ENCODE measurements at places on chromosomes 7 and 10.

DNA sequence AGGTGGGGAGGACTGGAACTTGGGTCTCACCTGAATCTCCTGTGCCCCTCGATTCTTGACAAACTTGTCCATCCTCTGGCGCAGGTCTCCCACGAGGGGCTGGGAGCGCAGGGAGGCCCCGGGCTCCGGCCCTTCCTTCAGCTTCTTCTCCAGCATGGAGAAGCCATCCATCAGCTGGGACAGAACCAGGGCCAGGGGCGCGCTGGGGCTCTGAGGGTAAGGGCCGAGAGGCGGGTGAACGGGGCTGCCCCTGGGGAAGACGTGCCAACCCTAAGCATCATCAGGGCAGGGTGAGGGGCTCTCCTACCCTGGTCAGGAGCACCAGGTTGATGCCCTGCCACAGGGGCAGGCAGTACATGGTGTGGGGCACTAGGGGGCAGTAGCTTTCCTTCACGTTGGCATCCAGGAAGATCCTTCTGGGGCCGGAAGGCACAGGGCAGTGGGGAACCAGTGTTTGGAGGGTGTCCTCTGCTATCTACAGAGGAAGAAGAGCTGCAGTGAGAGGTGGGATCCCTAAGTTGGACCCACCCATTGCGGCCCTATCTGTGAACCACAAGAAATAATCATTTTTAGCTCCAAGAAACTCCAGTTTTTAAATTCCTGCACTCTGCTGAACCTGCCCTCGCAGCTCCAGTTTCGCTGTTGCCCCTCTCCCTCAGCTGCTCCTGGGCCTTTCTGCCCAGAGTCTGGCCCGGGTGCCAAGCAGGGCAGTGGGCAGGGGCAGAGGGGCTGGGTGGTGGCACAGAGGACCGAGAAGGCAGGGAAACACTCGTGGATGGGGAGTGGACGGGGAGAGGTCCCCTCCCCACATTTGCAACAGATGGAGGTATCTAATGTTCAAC lies 10.8 kb upstream of the PYROXD2 start:
- DNase-seq: peak; percentile 16

DNA sequence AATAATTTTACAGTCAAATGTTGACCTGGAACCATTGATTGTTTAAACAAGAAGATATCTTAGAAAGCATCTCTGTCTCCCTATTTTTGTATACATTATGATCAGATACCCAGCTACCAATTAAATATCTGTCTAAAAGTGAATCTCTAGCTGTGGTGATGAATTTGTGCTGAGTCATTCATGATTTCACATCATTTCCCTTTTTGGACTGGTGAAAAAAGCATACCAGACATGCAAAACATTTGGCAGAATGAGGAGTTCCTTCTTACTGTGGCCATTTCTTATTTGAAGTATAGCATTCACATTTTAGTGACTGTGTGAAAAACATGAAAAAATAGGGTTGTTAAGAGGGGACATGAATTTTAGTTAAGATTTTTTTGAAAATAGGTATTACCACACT lies 98.0 kb upstream of the GATA3 start:
- DNase-seq: peak; percentile 18

- DNase-seq: no peak
These were observed 30.4 kb downstream of the FAM53B start for GRCh38 chr10:124713679-124714255.

DNA sequence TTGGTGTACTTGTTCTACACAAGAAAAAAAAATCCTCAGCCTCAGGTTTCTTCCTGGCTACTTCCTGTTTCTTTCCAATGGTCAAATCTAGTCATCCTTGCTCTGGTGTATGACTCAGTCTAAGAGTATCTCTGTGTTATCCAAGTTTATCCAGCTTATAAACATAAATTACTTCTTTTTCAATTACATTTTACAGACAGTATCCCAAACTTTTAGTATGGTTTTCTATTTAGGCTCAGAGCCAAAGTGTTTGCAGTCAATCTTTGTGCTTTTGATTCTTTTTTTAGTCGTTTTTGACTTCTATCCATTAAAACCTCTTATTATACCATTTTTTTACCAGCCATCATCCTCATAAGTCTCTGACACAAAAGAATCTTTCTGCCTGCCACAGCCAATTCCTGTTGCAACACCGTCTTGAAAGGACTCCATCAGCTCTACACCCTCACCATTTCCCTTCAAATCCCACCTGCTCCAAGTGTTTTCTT lies 294.6 kb downstream of the PTEN start:
- DNase-seq: no peak

DNA sequence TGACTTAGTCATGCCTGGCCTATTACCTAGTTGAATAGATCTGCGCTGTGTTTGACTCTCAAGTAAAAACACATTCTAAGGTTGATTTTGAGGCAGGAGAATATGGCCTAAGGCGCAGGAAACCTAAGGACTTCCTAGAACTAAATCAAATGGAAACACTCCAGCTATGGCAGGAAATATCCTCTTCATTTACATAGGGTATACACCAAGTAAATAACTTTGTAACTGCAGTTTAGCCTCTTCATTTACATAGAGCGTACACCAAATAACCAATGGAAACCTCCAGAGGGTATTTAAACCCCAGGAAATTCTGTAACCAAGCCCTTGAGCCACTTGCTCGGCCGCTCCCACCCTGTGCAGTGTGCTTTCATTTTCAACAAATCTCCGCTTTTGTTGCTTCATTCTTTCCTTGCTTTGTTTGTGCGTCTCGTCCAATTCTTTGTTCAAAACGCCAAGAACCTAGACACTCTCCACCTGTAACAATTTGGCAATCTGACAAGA lies 35.6 kb upstream of the XRCC2 start:
- DNase-seq: no peak

GRCh38 chr7:84076219-84076618 lies 118.4 kb downstream of the SEMA3A start:
- DNase-seq: no peak

DNA sequence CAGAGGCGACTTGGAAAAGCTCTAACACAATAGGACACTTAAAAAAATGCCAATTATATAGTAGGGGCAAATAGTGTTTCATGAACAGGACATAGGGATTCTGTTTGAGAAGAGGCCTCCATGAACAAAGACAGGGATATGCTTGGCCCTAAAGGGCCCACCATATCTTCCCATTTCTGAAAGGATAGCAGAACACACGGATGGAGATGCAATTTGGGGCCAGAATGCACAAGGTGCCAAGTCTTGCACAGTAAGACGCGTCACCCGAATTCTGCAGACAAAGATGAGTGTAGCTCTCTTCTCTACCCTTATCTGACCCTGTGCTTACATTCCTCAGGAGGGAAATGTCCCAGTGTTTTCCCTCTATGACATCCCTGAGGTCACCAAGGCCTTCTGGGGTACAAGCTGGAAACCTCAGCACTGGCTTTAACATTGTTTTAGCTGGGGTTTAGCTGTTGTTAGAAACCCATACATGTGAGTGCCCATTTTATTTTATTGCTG lies 12.8 kb downstream of the PRKCQ start:
- DNase-seq: no peak

- no peak for DNase-seq
These were observed 73.3 kb upstream of the COL13A1 start for GRCh38 chr10:69728335-69728870.

DNA sequence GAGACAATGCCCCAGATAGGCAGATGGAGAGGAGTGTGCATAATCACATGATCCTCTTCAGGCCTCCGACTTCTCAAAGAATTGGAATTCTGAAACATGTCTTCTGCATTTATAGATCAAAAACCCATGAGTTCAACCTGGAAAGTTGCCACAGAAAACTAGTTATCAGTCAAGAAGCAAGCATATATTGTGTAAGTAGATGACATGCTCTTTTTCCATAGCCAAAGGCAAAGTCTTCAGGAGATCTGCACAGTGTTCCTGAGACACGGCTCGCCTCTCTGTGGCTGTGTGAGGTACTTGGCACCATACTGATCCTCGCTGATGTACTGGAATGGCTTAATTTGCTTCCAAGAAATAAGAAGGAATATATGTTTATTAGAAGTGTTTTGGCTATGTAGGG lies 213.5 kb upstream of the MKI67 start:
- DNase-seq: no peak

DNA sequence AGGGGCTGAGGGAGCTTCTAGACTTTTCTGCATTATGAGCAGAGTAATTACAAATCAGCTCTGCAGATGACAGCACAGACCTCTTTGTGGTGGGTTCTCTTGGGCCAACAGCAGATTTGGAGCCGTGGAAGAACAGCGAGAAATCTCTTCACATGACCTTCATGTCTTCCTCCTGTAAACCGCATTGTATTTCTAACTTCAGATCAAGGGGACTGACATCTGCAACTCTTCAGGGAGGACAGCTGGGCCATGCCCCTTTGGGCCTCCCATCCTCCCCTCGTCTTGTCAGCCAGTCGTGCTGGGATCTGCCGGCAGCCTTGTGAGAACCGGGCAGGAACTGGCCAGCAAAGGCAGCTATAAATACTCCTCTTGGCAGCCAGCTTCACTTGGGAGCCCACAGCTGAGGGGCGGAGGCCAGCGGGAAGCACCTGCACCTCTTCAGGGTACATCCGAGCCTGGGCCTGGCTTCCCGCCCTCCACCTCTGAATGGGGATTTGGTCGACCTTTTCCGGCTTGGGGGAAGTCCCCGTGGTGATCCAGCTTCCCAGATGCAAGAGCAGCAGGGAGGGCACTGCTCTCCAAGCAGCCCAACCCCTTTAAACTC lies 54.7 kb downstream of the STEAP1B start:
- peak; percentile 44 for DNase-seq

GRCh38 chr7:57216340-57216739 lies 84.1 kb upstream of the ZNF479 start:
- no peak for DNase-seq

DNA sequence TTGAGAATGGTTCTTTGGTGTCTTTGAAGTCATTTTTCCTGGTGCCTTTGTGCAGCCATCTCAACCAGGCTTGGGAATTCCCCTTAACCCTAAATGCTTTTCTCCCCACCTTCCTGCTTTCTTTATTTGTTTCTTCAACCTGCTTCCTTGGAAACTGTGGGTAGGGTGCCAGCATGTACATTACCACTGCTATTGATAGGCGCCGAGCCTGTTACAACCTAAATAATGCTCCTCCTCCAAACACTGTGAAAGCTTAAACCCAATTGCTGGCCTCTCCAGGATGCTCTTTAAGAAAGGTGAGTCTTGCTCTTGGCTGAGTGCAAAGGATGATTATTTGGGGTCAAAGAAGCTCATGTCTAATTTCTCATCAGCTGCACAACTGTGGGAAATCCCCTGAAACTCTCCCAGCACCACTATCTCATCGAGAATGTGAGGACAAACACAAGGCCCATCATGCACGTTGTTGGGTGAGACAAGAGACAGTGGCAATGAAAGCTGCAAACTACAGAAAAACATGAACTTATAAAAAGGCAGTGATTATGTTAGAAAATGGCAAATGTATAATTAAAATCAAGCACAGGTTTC lies 285.5 kb upstream of the IGFBP3 start:
- DNase-seq: no peak

GRCh38 chr7:68133045-68133444 lies 1136.4 kb downstream of the TYW1 start:
- no peak for DNase-seq

- DNase-seq: no peak
These were observed 111.6 kb downstream of the EMX2 start for GRCh38 chr10:117654105-117654504.

- DNase-seq: no peak
These were observed 92.5 kb downstream of the MTPN start for GRCh38 chr7:135884495-135885232.

DNA sequence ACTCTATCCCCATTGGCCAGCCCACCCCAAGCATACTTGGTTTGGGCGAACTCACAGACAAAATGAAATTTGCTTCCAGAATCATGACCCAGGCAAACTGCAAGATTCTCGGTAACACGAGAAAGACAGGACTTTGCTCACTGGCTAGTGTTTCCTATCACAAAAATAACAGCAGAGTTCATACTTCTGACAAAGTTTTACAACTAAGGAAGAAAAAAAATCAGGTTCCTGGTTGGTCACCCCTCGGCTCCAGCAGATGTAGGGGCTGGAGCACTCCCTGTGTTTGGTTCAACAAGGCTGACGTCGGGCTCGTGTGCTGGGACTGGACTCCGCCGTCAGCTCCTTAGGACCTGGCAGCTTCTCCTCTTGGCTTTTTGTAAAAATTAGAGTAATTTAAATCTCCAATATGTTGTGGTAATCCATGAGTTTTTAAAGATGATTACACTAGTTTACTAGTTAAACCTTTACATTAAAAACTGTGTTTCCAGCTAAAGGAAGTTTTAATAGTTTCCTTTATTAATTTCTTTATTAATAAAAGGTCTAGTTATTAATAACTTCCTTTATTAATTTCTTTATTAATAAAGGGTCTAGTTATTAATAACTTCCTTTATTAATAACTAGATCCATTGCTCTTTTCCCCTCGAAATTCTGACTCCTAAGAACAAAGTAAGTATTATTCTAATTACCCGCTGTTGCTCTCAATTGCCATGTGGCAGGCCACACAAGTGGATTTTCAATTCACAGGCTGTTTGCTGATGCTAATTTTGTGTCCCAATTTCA lies 115.6 kb upstream of the RNF32 start:
- no peak for DNase-seq

DNA sequence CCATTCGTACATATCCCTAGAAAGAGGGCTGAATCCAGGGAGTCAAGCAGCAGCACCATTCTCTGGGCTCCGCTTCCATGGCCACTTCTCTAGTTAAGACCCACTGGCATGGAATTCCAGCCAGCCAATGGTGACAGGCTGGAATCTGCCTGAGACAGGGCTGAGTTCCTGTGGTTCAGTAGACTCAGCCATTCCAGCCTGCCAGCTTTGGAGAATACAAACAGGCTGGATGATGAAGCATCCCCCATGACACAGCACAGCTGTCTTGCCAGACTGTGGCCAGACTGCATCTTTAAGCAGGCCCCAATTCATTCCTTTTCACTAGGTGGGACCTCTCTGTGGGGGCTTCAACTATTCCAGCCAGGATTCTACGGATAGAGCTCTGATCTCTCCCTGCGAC lies 329.6 kb downstream of the XPNPEP1 start:
- no peak for DNase-seq

GRCh38 chr7:4603843-4604231 lies 78.3 kb upstream of the FOXK1 start:
- no peak for DNase-seq

GRCh38 chr10:112288486-112288885 lies 5.3 kb downstream of the TECTB start:
- DNase-seq: peak; percentile 39

DNA sequence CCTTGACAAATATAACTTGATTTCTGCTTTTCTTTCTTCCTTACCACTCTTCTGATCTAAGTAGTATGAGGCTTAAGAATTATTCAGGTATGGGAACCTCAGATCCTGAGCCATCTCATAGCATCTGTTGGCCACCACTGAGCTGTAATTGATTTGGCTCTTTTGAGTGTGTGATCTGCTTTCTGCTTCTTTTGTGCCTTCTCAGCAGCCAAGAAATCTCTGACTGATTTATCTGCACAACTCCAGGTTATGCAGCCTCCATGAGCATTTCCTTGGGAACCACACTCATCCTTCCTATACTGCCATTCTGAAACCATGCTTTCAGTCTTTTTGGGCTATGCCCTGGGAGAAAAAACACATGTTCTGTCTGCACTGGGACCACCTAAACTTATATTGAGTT lies 178.0 kb upstream of the FAM3C start:
- DNase-seq: peak; percentile 18

DNA sequence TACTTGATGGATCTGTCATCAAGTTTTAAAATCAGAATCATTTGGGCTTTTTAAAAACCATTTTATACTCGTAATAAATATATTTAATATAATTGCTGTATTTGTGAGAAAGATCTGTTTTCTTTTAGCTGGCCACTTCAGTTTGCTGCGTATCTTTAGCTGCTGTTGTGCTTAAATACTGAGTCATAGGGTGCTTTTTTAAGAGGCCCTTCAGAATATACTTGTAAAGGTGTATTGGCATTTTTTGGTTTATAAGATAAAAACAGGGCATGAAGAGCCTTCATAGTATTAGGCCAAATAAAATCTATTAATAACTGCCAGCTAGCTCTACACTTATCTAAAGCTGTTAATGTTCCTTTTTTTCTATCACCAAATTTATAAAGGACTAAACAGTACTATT lies 43.8 kb downstream of the STK17A start:
- DNase-seq: no peak

Measured in pons (tissue), 1 donor.